ENCODE measurements at places on chromosomes 5 and 9.

DNA sequence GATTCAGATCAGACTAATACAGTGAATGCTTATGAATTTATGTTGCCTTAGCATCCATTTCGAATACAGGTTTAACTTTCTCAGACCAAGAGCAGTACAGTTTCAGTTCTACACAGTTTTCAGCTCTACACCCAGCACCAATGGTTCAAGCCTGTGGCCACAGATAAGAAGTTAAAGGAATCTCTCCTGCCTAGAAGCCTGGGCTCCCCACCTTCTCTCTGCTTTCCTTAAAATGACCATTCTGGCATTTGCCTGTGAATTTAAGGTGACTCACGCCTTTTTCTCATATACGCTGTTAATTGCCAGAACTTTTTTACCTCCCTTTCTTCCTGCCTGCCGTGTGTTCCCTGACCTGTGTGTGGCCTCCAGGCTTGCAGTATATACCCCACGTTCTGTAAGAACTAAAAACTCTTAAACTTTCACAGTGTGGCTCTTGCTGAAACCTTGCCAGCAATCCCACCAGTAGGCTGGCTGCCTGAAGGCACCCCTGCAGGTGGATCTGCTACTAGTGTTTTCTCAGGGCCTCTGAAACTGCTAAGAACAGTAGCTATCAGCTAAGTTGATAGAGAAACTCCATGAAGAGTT lies 692.8 kb upstream of the CDH18 start:
- no peak for DNase-seq

- no peak for DNase-seq
Measured at GRCh38 chr9:8521112-8521511, 721.5 kb upstream of the DMAC1 start.

GRCh38 chr5:173175523-173175922 lies 31.2 kb downstream of the BNIP1 start:
- no peak for DNase-seq

DNA sequence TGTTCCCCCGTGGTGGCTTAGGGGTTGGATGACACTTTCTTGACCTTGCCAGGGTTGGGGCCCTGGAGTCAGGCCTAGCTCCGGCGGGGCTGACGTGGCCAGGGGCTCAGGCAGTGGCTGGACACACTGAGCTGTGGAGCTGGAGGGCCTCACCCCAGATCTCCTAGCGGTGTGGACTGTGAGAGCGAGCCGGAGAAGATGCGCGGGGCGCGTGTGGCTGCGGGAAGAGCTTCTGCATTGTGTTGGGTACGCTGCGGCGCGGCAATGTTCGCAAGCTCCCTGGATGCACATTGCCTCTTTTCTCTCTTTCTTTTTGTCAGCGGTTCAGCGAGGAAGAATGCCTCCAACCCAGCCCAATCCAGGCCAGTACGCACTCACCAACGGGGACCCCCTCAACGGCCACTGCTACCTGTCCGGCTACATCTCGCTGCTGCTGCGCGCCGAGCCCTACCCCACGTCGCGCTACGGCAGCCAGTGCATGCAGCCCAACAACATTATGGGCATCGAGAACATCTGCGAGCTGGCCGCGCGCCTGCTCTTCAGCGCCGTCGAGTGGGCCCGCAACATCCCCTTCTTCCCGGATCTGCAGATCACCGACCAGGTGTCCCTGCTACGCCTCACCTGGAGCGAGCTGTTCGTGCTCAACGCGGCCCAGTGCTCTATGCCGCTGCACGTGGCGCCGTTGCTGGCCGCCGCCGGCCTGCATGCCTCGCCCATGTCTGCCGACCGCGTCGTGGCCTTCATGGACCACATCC lies 4.8 kb downstream of the NR2F1 start:
- DNase-seq = no peak

- DNase-seq = no peak
Measured at GRCh38 chr9:20419533-20419932, 202.8 kb downstream of the MLLT3 start.

GRCh38 chr5:40551496-40552491 lies 127.9 kb upstream of the PTGER4 start:
- peak; percentile 96 for DNase-seq

DNA sequence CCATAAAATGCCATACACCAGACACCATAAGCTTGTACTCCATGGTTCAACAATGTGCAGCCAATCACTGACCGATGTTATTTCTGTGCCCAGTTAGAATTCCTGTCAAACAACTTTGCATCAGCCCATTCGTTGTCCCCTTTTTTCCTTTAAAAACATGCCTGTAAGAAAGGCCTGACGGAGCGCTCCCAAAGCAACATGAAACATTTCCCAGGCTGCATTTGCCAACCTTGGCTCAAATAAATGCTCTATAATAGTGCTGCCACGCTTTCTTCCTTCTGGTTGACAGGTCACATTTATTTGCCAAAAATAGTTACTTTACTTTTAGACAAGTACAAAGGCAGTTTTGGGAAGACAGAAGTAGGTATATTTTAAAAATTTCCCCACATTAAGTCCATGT lies 735.6 kb upstream of the PTPRD start:
- DNase-seq = no peak

GRCh38 chr9:81592887-81593266 lies 96.5 kb downstream of the TLE1 start:
- DNase-seq = no peak

GRCh38 chr5:366541-367357 lies 45.2 kb downstream of the AHRR start:
- DNase-seq = no peak

- no peak for DNase-seq
Measured at GRCh38 chr5:2658447-2658846, 93.0 kb downstream of the IRX2 start.

GRCh38 chr5:99272576-99272975 lies 343.8 kb upstream of the CHD1 start:
- DNase-seq = no peak

DNA sequence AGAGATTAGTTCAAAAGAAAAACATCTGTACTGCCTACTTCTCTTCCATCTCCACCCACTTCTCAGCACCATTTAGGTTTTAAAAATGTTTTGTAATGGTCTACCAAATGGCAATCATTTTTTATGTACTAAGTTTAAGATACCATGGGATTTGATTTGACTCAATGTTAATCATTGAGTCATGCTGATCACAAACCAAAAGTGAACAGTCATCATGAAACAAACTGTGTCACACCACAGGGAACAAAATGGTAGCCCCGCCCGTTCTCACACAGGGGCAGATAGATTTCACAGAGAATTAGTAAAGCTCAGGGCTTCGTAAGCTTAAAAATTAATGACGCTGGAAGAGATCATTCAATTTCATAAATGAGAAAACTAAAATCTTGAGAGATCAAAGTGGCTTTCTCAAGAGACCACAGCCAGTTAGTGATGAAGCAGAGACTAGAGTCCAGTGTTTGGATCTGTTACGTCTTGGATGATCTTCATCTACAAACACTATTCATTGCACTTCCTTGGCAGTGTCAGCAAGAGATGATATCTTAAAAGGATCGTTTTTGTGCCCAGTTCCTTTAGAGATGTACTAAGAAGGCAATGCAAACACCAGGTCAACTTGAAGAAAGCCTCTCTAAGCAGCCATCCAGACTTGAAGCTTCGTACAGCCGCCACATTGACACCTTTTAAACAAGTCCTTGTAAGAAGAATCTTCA lies 33.9 kb upstream of the TRIO start:
- DNase-seq = peak; percentile 51

GRCh38 chr9:114968671-114969070 lies 38.3 kb upstream of the TNFSF8 start:
- DNase-seq = no peak

DNA sequence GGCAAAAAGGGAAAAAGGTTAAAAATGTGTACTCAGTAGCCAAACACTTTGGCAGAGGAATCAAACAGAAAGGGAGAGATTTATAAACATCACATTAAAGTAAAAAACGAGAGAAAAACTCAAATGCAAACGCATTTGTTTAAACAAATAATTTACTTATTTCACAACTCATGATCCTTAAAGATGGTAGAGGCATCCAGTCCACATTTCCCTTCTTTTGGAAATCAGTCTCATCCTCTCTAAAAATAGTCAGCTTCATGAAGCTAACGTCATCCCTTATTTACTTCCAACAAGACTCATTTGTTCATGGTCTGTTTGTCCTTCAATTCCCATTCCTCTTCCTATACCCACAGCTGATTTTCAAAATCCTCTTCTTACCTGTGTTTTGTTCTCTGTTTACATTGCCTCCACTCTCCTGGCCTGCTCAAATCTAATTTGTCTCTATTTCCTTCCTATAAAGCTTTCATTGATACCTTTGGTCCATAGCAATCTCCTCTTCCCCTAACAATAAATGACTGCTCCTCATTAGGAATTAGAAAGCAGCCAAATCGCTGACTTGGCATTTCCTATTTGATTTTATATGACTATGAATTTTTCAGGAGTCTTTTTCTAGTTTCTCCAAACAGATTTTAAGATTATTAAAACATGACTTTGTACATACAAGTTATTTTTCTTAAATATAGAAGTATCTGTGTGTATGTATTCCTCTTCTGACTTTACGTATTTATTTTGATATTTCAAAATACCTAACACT lies 805.3 kb downstream of the TLE1 start:
- no peak for DNase-seq

All from HS-27A (cell line).